ENCODE measurements at places on chromosomes 6 and 20. TPM values are rescaled to one million over a fixed set of nuclear protein-coding genes. Genes with fewer than 3 reads are reported as not detected.

The CNKSR3 gene
- total RNA-seq: 11.0 TPM

The RCAN2 gene
- total RNA-seq: 0.46 TPM

The RAD21L1 gene
- not detected for total RNA-seq

The GDAP1L1 gene
- total RNA-seq: not detected

The TCF21 gene
- total RNA-seq: not detected

The ABCC10 gene
- 37.9 TPM for total RNA-seq

The OPN5 gene
- not detected for total RNA-seq

The ERVFRD-1 gene
- not detected for total RNA-seq

The C20orf202 gene
- total RNA-seq: not detected

The DYNLT1 gene
- total RNA-seq: 162 TPM

The TRIM10 gene
- total RNA-seq: not detected

The C4B gene
- total RNA-seq: 6.5 TPM

The C6orf58 gene
- not detected for total RNA-seq

The DTD1 gene
- 50.8 TPM for total RNA-seq

The TBXT gene
- total RNA-seq: not detected

The LTA gene
- not detected for total RNA-seq

The CDSN gene
- total RNA-seq: not detected

The FHL5 gene
- not detected for total RNA-seq

The IL17A gene
- total RNA-seq: not detected

The RAET1L gene
- total RNA-seq: not detected

The ZNF391 gene
- total RNA-seq: 0.42 TPM

The FGD2 gene
- not detected for total RNA-seq

The TFAP2B gene
- total RNA-seq: not detected

The SLC17A5 gene
- 15.2 TPM for total RNA-seq

The MPIG6B gene
- not detected for total RNA-seq

The PRSS35 gene
- total RNA-seq: not detected

The TPD52L1 gene
- total RNA-seq: 0.29 TPM
